ENCODE measurements at places on chromosomes 13 and 19. TPM values are rescaled to one million over a fixed set of nuclear protein-coding genes. Genes with fewer than 3 reads are reported as not detected.

Gene CHERP
- 7.3 TPM for total RNA-seq

Gene PSG6
- total RNA-seq, result not detected

Gene OR7D2
- total RNA-seq, result not detected

Gene P2RY11
- 1.6 TPM for total RNA-seq

Gene SIGLEC11
- total RNA-seq, result 1.6 TPM

Gene ZNF441
- total RNA-seq, result 5.2 TPM

Gene MRPL34
- 11.5 TPM for total RNA-seq

Gene URI1
- 62.6 TPM for total RNA-seq

Gene C19orf12
- 17.2 TPM for total RNA-seq

Data from skeletal muscle tissue (tissue), 5 donors.